ENCODE measurements at places on chromosomes 6 and 20.

DNA sequence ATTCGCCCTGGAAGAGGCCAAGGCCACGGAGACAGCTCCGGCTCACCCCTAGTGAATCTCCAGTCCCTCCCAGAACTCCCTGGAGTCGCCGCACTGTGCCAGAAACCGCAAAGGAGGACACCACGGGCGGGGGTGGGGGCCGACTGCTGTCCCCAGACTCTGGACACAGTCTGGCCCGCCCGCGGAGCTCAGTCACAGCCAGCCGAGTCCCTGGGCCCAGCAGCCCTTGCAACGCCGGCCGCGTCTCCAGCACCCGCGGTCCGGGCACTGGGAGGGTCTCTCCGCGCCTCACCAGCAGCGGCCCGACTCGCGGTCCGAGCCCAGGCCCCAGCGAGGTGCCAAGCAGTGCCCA is 518 bp downstream of the PEX6 start:
- peak; percentile 53 for DNase-seq

DNA sequence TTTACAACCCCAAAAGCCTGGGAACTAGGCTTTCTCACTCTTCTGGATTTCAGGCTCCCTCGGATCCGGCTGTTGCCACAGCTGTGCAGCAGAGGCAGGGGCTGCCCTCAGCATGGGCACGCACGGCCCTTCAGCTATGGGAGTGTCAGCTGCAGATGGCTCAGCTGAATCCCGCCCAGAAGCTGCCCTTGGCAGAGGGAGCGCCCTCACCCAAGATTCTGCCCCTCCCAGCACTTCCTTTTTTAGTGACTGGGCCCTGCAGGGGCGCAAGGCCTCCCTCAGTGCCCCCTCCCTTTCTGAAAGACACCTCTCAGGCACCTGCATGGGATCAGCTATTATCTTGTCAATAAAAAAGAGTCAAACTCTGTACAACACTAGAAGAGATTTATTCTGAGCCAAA is 67.9 kb upstream of the THBS2 start:
- DNase-seq: peak; percentile 19

- no peak for DNase-seq
Observed at GRCh38 chr6:91539456-91539855, 952.6 kb upstream of the MAP3K7 start.

DNA sequence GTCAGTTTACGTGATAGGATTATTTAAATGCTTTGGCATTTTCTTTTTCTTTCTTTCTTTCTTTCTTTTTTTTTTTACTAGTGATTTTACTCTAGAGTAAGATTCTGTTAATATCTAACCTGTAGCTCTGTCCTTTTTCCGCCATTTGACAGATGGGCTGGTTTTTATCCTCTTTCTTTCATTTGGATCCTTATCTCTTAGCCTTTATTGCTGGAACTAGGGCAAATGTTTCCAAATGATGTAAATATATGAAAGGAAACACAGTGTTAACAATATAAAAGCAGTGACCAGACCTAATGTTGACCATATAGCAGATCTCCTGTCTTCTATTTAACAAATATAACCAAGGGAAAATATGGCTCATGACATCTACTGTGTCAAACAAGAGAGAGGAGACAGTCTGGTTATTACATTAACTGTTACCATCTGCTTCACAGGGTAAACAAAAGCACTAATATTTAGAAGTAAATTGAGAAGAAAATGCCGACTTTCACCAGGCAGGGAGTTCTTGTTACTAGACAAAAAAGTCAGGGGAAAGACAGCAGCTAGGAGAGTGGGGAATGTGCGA is 59.8 kb upstream of the GCLC start:
- DNase-seq: no peak

DNA sequence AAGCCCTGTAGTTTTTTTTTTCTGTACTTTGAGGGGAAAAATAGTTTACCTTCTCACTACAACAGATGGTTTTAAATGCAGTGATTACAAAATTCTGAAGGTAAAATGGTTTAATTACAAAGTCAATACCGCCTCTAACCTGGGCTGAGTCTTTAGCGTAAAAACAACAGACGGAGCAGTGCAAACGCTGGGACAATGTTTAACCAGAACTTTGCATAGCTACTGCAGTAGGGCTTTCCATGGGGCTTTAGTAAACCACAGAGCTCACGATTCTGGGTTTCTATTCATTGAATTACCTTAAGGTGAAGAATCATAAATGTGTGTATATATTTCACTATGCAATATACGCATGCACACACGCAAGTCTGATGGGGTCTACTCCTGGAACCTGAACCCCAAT is 77.9 kb downstream of the RFX6 start:
- no peak for DNase-seq

GRCh38 chr20:15789079-15789478 is 784.2 kb downstream of the KIF16B start:
- no peak for DNase-seq

DNA sequence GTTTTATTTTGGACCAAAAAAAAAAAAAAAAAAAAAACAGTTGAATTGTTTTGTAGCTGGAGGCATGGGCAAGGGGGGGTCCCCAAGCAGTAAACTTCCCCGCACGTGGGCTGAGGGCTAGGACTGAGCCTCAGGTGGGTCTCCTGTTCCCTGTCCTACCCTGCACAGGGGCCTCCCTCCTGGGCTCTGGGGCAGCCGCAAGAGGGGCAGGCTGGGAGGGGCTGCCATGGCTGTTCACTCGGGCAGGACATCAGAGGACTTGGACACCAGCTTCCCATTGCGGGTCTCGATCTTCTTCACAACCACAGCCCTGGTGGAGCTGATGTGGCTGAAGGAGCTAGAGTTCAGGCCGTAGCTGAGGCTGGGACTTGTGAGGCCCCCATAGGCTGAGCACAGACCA is 21.1 kb downstream of the SGK1 start:
- DNase-seq: no peak

DNA sequence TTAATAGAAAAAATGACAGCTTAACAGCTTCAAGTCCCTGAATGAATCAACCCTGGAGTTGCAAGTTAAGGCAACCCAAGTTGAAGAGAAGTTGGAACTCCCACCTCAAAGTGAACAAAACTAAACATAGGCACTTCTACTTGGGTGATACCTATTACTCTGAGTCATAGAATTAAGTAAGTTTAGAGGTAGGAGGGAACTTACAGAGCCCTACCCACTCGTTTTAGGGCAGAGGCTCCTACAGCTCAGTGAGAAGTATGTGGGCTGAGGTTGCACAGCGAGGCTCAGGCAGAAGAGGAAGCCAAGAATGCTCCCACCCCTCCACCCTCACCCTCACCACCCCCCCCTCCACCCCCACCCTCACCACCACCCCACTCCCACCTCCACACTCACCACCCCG is 42.2 kb downstream of the NFATC2 start:
- DNase-seq: peak; percentile 91

- no peak for DNase-seq
Observed at GRCh38 chr20:4999788-5000187, 1.5 kb downstream of the SLC23A2 start.

GRCh38 chr6:151576633-151577032 is 82.8 kb downstream of the CCDC170 start:
- DNase-seq: no peak

- DNase-seq: peak; percentile 38
Observed at GRCh38 chr6:149190224-149190831, 127.2 kb upstream of the TAB2 start.

- no peak for DNase-seq
Observed at GRCh38 chr6:77245026-77245425, 218.3 kb downstream of the HTR1B start.

- DNase-seq: peak; percentile 67
Observed at GRCh38 chr6:36594816-36595643, 868 bp downstream of the SRSF3 start.

GRCh38 chr6:14059791-14060436 is 57.7 kb upstream of the CD83 start:
- no peak for DNase-seq

- DNase-seq: no peak
Observed at GRCh38 chr6:168880271-168880670, 373.4 kb downstream of the THBS2 start.

GRCh38 chr20:57139342-57140093 is 126.9 kb downstream of the BMP7 start:
- no peak for DNase-seq

DNA sequence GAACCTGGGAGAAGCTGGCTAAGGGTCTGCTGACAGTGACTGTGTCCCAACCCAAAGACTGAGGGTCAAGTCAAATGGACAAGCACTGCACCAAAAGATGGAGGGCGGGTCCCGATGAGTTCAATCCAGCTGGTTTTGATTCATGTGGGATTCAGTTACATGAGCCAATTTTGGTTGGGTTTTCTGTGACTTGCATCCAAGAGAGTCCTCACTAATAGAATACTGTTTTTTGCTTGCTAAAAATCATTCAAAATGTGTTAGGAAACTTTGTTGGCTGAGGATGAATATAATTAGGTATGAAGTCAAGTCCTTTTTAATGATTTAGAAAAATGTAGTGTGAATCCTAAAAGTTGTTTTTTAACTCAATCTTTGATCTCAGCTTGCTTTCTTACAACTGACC is 323.8 kb upstream of the NOX3 start:
- DNase-seq: no peak

- DNase-seq: no peak
Observed at GRCh38 chr6:134962421-134962820, 12.5 kb upstream of the ALDH8A1 start.

DNA sequence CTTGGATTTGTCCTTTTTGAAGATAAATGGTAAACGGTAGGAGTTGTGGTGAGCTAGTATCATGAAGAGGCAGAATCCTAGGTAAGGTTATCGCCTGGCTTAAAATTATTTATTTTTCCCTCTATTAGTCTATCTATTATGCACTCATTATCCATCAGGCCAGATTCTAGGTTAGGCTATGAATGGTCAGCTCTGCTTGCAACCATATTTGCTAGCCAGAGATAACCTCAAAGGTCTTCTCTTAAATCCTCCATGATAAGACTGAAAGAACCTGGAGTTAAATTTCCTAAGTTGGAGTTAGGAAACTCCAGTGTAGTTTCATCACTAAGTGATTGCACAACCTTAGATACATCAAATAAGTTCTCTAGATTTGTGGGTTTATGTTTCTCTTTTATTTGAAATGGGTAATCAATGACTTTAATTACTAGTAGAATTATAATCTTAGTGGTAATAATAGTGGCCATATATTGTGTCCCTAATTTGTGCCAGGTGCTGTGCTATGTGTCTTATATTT is 302.1 kb upstream of the RUNX2 start:
- peak; percentile 17 for DNase-seq

DNA sequence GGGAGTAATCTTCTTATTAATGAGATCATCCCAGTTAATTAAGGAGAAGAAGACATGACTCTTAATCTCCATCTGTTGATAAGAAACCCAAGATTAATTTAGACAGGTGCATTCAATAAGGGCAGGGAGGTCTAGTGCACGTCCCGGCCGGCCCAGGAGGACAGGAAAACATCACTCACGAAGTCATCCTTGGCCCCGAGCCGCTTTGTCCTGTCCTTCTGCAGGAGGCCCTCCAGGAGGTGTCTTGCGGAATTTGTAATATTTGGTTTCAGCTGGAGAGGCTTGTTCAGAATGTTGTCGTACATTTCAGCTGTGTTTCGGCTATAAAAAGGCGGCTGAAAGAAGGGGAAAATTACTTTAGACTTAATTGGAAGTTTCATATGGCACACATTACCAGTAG is 118.4 kb upstream of the SLC2A12 start:
- DNase-seq: no peak

DNA sequence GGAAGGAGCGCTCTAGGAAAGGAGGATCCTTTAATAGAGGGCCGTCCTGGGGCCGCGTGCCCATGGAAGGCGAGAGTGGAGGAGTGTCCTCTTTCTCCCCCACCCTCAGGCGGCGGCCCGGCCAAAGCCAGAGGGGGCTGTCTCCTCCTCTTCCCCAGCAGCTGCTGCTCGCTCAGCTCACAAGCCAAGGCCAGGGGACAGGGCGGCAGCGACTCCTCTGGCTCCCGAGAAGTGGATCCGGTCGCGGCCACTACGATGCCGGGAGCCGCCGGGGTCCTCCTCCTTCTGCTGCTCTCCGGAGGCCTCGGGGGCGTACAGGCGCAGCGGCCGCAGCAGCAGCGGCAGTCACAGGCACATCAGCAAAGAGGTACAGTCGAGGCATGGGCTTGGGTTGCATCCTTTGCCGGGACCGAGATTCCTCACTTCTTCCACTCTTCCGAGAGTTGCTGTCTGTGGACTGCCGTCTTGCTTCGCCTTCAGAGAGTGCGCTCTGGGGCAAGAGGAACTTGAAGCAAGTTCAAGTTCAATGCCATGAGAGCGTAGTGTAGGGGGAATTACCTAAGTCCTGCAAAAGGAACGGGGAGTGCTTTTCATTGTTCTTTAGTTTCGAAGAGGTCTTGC is at the start of gene LAMA2:
Gene LAMA2 (plus strand): TSS at position 148 of the 621 bp plus-strand sequence. CDS start 108 bp downstream, at position 256.
- DNase-seq: no peak

- no peak for DNase-seq
Observed at GRCh38 chr6:86251106-86251505, 608.4 kb upstream of the SYNCRIP start.

DNA sequence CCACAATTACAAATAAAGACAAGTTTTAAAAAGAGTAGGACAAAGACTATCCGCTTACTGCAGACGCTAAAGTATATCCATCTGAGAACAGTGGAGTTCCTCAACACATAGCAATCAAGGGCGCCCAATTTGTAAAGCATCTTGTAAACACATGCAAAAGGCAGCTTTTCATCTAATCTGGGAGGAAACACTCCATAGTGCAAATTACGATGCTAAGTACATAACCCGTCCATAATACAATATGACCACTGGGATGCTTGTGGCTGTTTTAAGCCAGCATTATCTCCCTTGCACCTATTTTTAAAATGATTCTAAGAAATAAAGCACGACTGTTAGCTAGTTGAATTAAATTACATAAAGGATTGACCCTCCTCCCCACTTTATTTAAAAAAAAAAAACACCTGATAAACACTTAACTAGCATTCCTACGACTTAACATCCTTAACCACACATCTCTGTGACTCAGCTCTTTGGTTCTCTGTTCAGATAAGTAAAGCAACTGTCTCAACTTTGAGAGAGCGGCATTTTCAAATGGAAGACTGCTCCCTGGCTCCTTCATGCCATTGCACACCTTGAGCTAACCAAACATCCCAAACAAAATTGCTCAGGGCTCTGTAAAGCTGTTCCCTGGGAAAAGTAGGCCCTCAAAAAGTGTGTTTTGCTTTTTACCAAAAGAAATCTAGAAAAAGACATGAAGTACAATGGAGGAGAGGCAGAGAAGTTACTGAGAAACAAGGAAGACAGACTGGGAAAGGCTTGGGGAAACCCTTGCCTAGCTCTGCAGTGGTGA is 14.2 kb downstream of the SLC22A23 start:
- no peak for DNase-seq

DNA sequence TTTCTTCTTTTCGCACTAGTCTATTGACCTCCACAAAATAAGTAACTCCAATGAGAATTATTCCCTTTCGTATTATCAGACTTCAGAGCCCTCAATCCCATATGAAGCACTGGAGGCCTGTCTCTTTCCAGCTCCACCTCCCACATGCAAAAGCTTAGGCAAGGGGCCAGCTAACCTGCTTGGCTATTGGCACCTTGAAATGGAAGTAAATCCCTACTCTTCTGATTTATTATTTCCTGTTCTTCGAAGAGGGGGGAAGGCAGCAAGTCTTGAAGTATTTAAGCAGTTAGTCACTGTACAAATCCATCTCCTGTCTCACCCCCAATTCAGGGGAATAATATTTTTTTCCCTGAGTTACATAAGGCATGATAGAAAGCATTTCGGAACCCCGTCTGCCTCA is 577.8 kb downstream of the MAFB start:
- no peak for DNase-seq

- DNase-seq: peak; percentile 19
Observed at GRCh38 chr6:108163267-108163643, 2.6 kb upstream of the NR2E1 start.

GRCh38 chr6:31579546-31580437 is 2.4 kb downstream of the LTB start:
- DNase-seq: peak; percentile 73

All from NB4 (cell line).